ENCODE measurements at places on chromosomes 2 and 18.

DNA sequence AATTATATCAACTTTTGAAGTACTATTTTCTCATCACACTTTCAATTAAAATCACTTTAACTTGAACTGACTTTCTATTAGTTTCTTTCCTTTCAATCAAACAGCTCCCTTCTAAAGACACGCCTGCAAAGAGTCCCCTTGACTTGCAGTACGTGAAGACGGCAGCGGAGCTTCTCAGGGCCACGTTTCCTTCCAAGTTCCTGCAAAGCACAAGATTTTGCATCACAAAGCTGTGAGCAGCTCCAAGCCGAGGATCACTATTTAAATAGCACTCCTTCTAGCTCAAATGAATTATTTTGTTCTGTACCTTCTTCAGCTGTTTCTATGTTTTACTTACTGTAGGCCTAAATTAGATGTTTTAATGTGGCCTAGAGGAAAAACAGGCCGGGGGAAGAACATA lies 30.8 kb downstream of the SH3YL1 start:
- no peak for DNase-seq

GRCh38 chr2:168574856-168575630 lies 119.0 kb downstream of the CERS6 start:
- no peak for DNase-seq

GRCh38 chr2:96898641-96899412 lies 28.9 kb upstream of the SEMA4C start:
- no peak for DNase-seq

DNA sequence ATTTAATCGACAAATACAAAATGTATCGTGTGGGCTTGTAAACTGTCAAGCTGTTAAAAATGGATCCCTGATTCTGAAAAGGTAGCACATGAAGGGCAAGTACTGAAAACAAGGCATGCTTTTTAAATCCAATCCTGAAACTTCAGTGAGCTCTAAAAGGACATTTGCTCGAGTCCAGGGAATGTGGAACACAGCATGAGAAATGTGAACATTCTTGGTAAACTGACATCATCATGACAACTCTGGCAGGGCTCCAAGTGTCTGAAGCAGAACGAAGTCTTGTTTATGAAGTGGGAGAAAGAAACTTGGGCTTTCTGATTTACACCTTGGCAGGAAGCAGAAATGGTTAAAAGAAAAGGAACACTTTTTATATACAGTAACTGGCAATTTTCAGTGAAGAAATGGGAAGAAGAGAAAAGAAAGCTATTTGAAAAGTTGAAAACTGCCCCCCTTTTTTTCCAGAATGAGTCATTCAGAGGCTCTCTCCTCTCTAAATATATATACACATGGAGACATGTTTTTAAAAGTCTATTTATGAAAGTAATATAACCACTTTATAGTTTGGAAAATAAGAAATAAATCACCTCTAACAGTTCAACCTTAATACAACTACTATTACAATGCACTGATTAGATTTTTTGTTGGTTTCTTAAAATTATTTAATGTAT lies 120.8 kb downstream of the GAREM1 start:
- DNase-seq, result no peak

DNA sequence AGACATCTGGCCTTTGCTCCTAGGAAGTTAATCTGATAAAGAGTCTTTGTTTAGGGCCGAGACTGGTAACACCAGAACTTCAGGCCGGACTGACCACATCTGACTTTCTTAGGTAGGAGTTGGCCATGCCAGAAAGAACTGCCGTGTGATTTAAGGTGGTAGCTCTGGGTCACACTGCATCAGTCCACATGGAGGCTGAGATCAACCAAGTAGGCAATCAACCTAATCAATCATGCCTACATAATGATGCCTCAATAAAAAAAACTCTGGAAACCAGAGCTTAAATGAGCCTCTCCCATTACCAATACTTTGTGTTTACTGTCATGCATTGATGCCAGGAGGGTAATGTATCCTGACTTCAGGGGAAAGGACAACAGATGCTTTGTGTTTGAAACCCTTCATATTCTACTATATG lies 44.1 kb upstream of the ORC2 start:
- no peak for DNase-seq

GRCh38 chr2:130728007-130728454 lies 839 bp upstream of the GPR148 start:
- DNase-seq, result no peak

GRCh38 chr2:60094450-60094929 lies 459.0 kb downstream of the BCL11A start:
- no peak for DNase-seq

GRCh38 chr18:54952026-54952425 lies 7.2 kb downstream of the CCDC68 start:
- DNase-seq, result no peak

DNA sequence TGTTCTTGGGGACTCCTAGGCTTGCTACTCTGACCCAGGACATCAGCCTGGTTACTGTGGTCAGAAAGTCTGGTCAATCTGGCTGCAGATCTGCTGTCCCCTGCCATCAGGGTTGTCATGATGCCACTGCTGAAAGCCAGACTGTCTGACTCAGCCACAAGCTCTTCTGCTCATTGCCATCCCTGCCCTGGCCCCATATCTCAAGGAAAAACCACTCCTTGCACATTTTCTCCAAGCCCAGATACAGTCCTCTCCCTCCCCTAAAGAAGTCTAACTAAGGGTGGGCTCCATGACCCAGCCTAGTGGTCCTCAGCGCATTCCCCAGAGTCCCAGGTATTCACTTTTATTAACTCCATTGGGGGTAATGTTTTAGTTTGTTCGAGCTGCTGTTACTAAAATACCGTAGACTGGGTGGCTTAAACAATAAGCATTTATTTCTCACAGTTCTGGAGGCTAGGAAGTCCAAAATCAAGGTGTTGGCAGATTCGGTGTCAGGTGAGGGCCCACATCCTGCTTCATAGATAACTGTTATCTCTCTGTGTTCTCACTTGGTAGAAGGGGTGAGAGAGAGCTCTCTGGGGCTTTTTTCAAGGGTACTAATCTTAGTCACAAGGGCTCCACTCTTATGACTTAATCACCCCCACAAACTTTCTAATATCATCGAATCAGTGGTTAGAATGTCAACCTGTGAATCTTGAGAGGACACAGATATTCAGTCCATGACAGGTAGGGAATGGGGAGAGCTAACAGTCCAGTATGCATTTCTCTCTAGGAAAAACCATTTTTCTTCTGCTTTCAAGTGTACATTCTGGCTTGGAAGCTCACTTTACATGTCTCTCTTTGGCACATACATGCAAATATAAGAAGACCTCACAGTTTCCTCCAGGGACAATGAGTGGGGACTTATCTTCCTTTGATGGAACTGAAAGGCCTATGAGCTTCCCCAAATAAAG lies 94.8 kb upstream of the CXCR4 start:
- DNase-seq, result peak; percentile 90

- DNase-seq, result no peak
These were observed 253.4 kb downstream of the IKZF2 start for GRCh38 chr2:212898011-212898410.

DNA sequence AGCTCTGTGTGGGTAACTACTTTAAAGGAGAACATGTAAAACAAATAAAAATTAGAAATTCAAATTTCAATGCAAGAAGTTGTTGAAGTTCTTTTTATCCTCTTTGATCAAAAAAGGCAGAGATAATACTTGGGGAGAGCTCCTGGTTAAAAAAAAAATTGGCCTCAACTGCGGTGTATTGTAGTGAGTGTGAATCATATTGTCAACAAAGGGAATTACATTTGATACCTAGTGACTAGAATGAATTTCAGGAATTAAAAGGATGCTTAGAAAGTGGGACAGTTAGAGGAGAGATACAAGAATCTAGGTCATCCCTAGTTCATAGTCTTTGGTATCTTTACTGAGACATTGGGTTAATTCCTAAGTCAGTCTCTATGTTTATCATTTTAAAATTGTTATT lies 473.0 kb downstream of the CCDC85A start:
- DNase-seq, result no peak

DNA sequence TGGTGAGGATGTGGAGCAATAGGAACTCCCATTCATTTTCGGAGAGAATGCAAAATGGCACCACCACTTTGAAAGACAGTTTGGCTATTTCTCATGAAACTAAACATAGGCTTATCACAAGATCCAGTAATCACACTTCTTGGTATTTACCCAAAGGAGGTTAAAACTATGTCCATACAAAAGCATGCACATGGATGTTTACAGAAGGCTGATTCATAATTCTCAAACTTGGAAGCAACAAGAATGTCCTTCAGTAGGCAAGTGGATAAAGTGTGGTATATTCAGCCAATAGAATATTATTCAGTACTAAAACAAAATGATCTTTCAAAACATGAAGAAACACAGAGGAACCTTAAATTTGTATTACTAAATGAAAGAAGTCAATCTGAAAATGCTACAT lies 440.6 kb downstream of the FBXO15 start:
- no peak for DNase-seq

- DNase-seq, result peak; percentile 29
These were observed 29.4 kb downstream of the PSTPIP2 start for GRCh38 chr18:46042571-46043123.

Measured in Karpas-422 (cell line).